ENCODE measurements at places on chromosomes 4 and X.

DNA sequence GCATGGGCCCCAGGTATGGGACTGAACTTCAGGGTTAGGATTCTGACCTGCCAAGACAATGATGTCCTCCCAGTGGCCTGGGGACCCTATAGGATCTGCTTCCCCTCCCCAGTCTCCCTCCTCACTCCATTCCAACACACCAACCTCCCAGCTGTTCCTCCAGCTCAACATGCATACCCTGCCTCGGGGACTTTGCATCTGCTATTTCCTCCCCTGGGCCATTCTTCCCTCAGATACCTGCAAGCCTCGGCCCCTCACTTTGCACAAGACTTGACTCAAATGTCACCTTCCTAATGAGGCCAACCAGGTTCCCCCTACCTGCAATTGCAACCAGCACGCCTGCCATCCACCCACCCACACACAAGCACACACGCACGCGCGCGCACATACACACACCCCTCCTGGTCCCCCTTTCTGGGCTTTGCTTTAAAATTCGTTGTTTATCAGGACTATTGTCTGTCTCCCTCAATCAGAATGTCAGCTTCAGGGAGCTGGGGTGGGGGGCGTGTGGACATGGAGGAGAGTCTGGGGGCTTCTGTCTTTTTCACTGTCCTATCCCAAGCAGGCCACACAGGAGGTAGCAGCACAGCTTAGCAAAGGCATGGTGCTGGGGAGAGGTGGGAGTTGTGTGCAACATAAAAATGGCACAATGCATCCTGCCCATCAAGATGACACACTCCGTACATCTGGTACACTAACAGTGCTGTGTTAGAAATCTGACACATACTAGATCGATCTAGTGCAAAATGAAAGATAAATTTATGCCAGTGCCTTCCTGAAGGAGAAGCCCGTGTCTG lies 20.6 kb upstream of the PPP2R2C start:
- no peak for DNase-seq

DNA sequence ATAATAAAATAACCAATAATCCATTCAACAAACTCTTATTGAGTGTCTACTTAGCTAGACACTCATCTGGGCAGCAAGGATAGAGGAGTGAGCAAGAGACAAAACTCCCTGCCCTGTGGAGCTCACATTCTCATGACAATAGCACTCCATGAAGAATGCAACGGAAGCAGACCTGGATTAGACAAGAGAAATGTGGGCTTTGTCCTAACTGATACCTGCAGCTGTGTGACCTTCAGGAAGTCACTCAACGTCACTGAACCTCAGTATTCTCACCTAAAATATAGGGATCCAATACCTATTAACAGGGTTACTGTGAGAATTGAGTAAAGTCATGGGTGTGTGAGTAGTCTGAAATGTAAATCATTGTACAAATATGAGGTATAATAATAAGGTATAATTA lies 61.2 kb downstream of the NDNF start:
- no peak for DNase-seq

DNA sequence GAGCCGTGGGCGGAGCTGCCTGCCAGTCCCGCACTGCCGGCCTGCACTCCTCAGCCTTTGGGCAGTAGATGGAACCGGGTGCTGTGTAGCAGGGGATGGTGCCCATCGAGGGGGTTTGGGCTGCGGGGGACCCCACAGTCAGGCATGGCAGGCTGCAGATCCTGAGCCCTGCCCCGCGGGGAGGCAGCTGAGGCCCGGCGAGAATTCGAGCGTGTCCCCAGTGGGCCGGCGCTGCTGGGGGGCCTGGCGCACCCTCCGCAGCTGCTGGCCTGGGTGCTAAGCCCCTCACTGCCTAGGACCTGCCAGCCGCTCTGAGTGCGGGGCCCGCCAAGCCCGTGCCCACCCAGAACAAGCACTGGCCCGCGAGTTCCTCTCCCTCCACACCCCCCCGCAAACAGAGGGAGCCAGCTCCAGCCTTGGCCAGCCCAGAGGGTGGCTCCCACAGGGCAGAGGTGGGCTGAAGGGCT lies 391.5 kb downstream of the SPOCK3 start:
- no peak for DNase-seq

- DNase-seq, result no peak
Observed at GRCh38 chr4:55549888-55550287, 3.2 kb upstream of the CLOCK start.

DNA sequence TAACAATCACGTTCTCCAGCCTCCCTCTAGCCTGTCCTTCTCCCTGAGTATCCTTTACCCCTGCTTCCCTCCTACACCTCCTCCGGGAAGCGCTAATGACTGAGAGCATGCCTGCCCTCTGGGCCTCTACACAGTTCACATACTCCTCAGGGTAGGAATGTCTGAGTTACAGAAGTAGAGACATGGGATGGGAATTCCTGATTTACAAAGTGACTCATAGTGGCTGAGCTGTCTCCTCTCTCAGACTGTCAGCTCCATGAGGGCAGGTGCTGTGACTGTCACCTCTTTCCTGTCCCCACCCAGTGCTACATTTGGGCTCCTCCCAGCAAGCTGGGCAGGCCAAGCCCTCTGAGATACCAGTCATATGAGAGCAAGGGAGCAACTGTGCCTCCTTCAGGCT lies 2.6 kb downstream of the LAS1L start:
- no peak for DNase-seq

GRCh38 chr4:70303090-70303489 lies 31.7 kb upstream of the CABS1 start:
- DNase-seq, result no peak
